ENCODE measurements at places on chromosomes 1 and 21. TPM values are rescaled to one million over a fixed set of nuclear protein-coding genes. Genes with fewer than 3 reads are reported as not detected.

The THEM5 gene
- total RNA-seq, result not detected

The PIGR gene
- not detected for total RNA-seq

The LCE3B gene
- total RNA-seq, result not detected

The RTCA gene
- 38.1 TPM for total RNA-seq

The RIPPLY3 gene
- not detected for total RNA-seq

The VPS72 gene
- total RNA-seq, result 44.5 TPM

All from aortic smooth muscle cell (primary cell).